ENCODE measurements at places on chromosomes 1 and 21.

DNA sequence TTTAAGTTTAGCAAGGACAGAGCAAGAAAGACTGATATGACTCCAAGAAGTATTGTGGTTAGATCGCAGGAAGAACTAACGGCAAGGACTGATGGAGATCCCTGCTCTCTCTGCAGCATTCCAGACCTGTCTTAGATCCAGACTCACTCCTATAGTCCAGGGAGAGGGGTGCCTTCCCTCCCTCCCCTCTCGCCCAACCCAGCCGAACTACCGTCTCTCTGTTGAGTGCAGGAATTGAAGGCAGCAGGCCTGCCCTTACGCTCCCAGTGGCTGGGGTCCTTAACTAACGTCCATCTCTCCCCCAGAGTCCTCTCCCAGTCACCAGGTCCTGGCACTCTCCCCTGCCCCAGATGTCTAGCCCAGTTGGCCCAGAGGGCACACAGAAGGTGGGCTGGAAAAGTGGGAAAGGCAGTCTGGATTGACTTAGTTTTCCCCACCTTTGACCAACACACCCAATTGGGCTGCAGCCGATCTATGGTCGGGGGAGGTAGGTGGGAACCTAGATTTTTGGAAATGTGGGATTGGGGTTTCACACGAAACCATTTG is 1.1 kb downstream of the CRABP2 start:
- DNase-seq = no peak

DNA sequence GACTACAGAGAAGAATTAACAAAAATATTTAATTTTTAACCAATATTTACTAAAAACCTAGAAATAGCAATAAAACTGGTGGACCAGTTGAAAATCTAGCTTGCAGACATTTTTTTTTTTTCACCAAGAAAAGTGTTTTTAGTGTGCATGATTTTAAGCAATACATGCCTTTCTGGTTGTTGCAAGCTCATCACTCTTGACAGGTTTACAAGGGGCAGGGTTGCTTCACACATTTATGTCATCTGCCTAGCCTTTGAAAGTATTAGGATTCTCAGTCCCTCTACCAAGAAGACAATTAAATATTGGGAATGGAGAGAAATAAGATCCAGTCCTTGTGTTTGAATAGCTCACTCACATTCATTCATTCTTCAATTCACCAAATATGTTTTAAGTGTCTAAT is 53.8 kb upstream of the LYPLAL1 start:
- DNase-seq = no peak

DNA sequence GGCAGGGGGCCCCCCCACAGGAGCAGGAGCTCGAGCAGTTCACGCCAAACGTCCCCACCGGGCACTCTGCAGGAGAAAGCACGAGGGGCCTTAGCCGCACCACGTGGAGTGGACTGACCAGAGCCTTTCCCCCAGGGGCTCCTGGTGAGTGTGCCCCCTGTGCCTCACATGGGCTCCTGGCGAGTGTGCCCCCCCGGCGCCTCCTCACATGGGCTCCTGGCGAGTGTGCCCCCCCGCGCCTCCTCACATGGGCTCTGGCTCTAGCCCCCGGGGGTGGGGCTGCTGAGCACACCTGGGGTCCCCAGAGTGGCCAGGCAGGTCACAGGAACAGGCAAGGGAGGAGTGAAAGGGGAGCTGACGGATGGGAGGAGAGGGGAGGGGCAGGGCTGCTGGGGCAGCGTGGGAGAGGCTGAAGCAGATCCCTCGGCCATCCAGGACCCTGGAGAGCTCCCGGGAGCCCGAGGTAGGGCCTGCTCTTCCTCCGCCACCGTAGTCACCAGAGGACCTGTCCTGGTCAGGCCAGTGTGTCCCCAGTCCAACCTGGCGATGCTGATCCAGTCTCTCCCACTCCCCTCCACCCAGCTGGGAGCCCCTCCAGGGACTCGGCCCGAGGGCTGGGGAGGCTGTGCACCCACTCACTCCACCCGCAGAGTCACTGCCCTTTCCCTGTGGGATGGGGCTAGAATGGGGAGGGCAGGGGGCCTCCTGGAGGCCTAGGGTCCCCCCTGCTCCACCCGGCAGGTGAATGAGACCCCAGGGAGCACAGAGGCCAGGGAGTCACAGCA is 47.6 kb downstream of the ARHGEF16 start:
- DNase-seq = no peak

DNA sequence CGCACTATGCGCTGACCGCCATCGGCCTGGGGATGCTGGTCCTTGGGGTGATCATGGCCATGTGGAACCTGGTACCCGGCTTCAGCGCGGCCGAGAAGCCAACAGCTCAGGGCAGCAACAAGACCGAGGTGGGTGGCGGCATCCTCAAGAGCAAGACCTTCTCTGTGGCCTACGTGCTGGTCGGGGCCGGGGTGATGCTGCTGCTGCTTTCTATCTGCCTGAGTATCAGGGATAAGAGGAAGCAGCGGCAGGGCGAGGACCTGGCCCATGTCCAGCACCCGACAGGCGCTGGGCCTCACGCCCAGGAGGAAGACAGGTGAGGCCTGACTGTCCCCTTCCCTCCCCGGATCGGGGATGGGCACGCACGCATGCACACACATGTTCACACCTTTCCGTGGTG is 31.9 kb upstream of the FHAD1 start:
- DNase-seq = no peak

DNA sequence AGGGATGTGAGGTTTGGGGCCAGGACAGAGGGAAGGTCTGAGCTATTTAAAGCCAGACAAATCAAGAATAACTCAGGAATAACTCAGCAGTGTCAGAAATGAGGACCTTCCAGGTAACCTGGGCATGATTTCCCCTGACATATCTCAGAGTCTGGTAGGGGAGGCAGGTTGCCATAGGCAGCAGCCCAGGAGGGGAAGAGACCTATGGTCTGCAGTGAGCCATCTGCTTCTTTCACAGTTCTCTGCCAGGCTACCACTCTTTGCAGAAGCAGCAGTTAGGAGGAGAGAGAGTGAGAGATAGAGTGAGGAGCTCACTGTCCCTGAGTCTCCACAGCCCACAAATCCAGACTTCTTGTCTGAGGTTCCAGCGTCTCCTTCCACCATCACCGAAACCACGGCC is 6.3 kb upstream of the VSIG8 start:
- no peak for DNase-seq

- DNase-seq = no peak
Observed at GRCh38 chr1:40664791-40665190, 691 bp downstream of the RIMS3 start.

GRCh38 chr21:46032100-46032499 is 50.5 kb downstream of the COL6A1 start:
- DNase-seq = no peak

DNA sequence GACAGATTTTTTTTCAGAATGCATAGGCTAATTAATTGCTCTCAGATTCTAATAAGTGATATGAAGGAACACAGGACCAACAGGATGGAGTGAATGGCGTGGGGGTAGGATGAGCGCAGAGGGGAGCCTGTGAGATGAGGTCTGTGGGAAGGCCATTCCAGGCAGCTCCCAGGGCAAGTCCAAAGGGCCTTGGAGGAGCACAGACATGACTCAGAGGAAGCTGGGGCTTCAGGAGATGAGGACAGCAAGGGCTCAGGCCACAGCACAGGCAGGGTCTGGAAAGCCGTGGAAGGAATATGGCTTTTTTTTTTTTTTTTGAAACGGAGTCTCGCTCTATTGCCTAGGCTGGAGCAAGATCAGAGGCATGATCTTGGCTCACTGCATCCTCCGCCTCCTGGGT is 35.1 kb downstream of the FMN2 start:
- no peak for DNase-seq

DNA sequence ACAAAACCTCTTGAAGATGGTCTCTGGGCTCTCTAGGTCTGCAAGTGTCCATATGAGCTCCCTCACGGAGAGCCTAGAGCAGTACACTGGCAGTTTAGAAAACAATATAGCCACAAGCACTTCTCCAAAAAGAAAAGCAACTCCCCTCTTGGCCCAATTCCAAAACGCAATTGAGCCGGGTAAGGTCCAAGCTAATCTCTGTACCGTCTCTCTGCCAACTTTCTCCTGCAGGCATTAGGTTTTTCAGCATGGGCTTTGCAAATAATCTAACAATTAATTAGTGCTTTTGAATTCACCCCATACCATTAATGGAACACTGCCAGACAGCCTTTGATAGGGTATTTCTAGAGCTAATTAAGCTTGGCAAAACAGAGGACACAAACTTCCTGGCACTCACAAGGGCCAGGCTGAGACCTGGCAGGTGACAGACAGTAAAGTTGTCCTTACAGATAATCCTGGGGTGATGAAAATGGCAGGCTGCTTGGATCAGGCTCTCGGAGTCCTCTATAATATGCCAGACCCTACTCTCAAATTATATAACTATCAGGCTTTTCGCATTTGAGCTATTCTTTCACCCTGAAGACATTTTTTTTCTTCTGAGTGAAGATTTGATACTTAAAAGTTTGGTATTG is 39.8 kb downstream of the TGFBR3 start:
- no peak for DNase-seq

GRCh38 chr21:36788120-36788638 is 89.3 kb downstream of the SIM2 start:
- no peak for DNase-seq

- DNase-seq = no peak
Observed at GRCh38 chr1:23650344-23650990, 41.1 kb upstream of the RPL11 start.

- no peak for DNase-seq
Observed at GRCh38 chr1:151401860-151402259, 2.5 kb downstream of the PSMB4 start.

- DNase-seq = no peak
Observed at GRCh38 chr21:34131586-34131985, 58.2 kb downstream of the MRPS6 start.

GRCh38 chr1:206866062-206866461 is 639 bp downstream of the IL20 start:
- DNase-seq = no peak

GRCh38 chr1:44798481-44799365 is 1.5 kb upstream of the PLK3 start:
- no peak for DNase-seq

GRCh38 chr1:182147136-182147820 is 85.8 kb upstream of the ZNF648 start:
- DNase-seq = no peak
